ENCODE measurements at places on chromosomes 5 and 9. TPM values are rescaled to one million over a fixed set of nuclear protein-coding genes. Genes with fewer than 3 reads are reported as not detected.

KLF4 gene
- total RNA-seq, result 8.8 TPM

ARL14EPL gene
- not detected for total RNA-seq

GNAQ gene
- 145 TPM for total RNA-seq

FAM151B gene
- total RNA-seq, result 4.4 TPM

HEMGN gene
- total RNA-seq, result 0.32 TPM

SLC2A6 gene
- total RNA-seq, result 29.2 TPM

CHSY3 gene
- total RNA-seq, result 12.5 TPM

SPARC gene
- 249 TPM for total RNA-seq

KCNV2 gene
- total RNA-seq, result not detected

FAM221B gene
- total RNA-seq, result not detected

IFNA2 gene
- total RNA-seq, result 0.42 TPM

C1QTNF2 gene
- 3.2 TPM for total RNA-seq

ALDOB gene
- not detected for total RNA-seq

SIT1 gene
- total RNA-seq, result not detected

C5 gene
- total RNA-seq, result 6.2 TPM

Measured in dorsolateral prefrontal cortex (tissue), 122 donors.